ENCODE measurements at places on chromosomes 2 and 18.
A peak's percentile ranks its signal among the peaks of the same experiment; 100 is the strongest.

DNA sequence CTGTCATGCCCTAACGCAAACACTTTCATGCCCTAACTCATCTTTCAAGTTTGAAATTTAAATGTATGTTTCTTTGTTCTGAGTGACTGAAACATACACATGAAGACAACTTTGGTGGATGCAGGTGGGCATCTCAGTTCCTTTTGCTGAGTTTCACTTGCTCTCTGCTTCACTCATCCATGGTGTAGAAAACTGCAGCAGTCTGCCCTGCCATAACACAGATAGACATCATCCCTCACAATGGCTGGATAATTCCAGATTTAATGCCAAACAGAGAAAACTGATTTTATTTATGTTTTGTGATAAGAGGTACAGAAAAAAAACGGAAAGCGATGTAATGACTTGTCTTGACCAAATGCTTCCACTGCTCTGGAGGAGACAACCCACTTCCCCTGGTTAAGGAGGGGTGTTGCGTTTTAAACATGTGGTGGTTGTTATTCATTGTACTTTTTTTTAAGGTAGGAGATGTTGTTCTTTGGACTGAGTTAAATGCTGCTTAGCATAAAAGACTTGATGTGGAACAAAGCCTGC is 70.4 kb downstream of the RHBDD1 start:
- DNase-seq: no peak

DNA sequence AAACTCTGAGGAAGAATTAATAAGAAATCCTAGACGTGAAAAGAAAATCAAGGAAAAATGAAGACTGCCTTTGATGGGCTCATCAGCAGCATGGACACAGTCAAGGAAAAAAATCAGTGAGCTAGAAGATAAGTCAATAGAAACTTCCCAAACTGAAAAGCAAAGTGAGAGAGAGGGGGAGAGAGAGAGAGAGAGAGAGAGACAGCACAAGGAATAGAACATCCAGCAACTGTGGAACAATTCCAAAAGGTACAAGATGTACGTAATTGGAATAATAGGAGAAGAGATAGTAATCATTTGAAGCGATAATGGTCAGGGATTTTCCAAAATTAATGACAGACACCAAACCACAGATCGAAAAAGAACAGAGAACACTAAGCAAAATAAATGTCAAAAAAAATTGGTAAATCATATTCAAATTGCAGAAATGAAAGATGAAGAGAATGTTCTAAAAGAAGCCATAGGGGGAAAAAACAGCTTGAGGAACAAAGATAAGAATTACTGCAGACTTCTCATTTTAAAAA is 54.5 kb downstream of the TBC1D8 start:
- DNase-seq: no peak

DNA sequence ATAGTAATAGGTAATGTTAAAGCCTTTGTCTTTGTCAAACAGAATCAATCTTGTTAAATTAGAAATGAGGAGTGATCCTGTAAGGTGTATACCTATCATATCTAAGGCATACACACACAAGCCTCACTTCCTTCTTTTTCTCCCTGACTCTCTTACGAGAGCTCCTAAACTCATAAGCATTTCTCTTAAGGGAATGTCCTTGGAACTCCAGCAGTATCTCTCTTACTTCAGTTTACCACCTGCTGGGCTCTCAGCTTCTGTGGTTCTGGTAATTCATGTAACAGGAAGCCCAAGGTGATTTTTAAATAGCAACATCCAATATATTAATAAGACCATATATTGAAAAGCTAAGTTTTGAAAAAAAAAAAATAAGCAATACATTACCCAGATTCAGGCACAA is 85.9 kb downstream of the UBE2E3 start:
- DNase-seq: peak; percentile 36

DNA sequence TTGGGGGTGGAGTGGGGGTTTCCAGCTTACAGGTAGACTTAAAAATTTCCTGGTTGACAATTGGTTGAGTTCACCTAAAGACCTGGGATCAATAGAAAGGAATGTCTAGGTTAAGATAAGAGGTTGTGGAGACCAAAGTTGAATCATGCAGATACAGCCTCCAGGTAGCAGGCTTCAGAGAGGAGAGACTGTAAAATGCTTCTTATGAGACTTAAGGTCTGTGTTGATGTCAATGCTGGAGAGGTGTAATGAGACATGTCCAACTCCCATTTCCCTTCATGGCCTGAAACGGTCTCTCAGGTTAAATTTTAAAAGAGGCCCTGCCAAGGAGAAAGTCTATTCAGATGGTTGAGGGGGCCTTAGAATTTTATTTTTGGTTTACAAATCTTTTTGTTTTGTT is 38.5 kb upstream of the RND3 start:
- no peak for DNase-seq
